Dorsolateral prefrontal cortex (tissue), 122 donors: ENCODE measurements at places on chromosomes 5 and 9.

- DNase-seq = no peak
These were observed 84.1 kb downstream of the FEM1C start for GRCh38 chr5:115460472-115460871.

DNA sequence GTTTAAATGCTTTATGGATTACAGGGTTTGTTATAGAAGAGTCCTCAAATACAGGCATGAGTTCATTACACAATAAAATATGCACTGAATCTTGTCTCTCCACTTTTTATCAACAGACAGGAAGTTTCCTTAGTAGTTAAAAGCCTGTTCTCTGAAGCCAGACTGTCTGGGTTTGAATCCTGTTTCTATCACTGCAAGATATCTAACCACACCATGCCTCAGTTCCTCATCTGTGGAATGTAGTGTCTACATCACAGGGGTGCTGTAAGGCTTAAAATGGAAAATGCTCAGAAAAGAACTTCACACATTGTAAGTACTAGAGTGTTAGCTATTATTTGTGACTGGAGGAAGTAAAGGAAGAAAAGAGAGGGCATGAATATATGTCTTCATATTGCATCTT, 9.3 kb downstream of the LIX1 start:
- no peak for DNase-seq

GRCh38 chr5:80762573-80762972, 107.8 kb upstream of the DHFR start:
- no peak for DNase-seq

- DNase-seq = no peak
These were observed 381 bp downstream of the MED22 start for GRCh38 chr9:133347515-133347984.

DNA sequence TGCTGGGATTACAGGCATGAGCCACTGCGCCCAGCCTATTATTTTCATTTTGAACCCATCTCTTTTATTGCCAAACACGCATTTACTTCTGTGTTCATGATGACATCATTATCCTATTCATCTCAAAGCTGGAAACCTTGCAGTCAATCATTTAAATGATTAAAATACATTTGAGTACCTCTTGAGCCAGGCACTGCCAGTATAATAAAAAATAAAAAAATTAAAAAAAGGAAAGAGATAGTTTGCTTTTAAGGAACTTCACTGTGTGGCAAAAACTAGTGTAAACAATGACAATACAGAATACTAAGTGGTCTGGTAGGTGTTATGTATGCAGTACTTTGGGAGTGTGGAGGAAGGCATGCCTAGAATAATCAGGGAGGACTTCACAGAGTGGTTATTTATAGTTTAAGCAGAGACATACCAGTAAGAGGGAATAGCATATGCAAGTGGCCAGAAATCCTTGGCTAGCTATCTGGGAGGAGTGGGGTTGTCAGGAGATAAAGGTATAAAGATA, 8.6 kb downstream of the NSD1 start:
- no peak for DNase-seq

DNA sequence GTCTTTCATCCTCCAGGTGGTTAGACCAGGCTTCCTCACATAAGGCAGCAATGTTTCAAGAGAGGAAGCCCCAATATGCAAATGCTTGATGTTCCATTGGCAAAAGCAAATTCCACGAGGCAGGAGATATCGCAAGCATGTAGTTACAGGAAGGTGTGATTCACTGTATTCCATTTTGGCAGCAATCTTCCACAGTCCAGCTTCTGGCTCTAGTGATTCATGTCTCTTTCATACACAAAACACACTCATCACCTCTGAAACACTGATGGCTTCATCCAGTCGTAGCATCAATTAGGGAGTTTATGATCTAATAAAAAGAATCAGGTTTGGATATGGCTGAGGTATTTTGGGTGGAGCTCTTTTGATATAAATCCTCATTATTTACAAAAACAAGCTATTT, 552.2 kb upstream of the RIOK2 start:
- no peak for DNase-seq

GRCh38 chr9:33453286-33453860, 6.0 kb upstream of the AQP3 start:
- DNase-seq = no peak

DNA sequence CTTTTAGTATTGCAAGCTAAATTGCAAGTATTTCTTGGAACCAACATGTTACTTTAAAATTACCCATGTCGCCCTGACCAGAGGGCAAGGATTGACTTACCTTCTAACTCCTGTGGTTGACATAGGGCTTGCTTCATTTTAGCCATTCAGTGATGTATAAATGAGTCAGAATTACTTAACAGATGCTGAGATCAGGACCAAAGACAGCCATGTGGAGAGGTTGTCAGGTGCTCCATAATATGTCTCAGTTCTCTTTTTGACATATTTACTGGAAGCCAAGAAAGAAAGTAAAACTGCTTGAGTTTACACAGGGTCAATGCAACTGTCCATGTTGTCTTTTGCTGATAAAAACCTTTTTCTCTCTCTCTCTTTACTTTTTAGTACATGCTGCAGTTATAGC, 33.2 kb downstream of the F2RL2 start:
- no peak for DNase-seq

DNA sequence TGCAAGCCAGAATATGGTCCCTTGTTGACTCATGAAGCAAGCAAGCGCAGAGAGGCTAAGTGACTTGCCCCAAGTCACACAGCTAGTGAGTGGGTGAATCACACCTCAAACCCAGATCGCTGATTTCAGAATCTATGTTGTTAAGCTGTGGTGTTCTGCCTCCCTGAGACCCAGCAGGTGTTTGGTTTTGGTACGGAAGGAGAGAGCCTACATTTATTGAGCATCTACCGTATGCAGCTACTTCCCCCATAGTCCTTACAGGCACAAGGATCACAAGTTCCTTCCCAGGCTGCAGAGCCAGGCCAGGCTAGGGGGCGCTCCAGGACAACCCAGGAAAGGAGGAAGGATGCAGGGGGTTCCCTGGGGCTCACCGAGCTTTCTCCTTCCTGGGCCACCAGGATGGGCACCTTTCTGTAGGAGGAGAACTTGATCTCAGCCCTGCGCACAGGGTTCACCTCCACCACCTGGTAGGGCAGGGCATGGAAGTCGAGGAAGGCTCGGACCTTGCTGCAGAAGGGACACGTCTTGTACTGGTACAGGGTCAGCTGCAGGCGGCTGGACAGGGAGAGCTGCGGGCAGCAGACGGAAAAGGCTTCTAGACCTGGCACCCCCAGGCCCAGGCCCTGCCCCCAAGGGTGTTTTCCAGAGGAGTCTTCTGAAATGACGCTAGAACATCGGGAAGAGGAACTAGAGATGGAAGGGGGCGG, 2.5 kb downstream of the PTGES2 start:
- peak; percentile 63 for DNase-seq

GRCh38 chr9:133304158-133304470, 29.1 kb upstream of the ABO start:
- DNase-seq = no peak

- no peak for DNase-seq
These were observed 61.1 kb downstream of the CD180 start for GRCh38 chr5:67135381-67135984.

DNA sequence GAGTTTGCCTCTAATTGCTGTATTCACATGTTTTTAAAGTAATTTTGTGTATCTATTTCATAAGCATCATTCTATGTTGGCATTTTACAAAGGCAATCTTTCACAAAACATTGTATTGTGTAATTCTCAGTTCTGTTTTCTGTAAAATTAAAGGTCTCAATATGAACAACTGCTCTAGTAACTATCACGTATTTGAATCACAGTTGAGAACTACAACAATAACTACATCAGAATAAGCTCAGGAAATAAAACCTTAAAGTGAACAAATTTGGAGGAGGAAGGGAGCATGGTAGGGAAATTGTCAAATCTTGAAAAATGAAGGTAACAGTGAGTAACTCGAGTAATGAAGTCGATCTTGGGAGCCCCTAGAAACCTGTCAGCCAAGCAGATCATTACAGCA, 22.5 kb upstream of the CAMK4 start:
- DNase-seq = no peak
